ENCODE measurements at places on chromosomes 7 and 10.

DNA sequence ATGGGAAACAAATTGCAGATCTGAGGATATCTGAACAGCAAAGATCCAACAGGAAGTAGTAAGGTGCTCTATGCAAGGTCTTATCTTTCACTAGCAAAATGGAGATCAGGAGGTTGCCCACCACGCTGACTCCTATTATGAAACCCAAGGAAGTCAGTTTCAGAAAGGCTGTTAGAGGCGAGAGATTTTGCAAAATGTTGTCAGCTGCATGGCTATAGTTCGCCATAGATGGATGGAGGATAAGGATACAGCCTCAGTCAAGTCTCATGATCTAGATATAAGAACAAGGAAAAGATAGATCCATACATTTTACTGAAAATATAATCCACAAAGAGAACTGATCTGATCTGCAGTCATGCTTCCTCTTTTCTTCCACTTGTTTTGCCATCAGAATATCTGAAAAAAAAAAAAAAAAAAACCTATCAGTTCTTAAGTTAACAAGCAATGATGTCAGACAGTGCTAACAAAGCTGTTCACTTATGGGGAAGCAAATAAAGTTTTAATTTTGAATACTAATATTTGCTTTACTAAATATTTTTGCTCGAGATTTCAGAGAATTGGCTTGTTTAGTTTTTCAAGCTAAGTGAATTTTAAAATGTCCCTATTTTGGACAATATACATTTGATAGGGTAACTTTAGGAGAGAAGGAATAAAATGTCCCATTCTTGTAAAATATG, 2.0 kb downstream of the GPR85 start:
- DNase-seq: no peak

- no peak for DNase-seq
Measured at GRCh38 chr10:11716686-11717085, 25.5 kb upstream of the ECHDC3 start.

DNA sequence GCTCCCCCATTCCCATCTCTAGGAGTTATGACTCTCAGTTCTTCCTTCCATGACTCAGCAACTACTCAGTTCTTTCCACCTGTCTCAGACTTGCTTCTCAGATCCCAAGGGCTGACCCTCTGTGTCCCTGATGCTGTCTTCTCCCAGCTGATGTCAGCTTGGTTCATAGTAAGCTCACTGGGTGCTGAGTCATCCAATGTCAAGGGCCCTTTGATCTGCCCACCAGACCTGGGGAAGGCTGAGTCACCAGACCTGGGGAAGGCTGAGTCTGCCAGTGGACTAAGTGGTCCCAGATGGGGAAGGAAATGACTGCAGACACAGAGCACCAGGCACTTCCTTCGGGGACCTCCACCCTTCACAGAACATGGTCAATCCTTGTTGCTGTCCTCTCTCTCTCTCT, 76.1 kb upstream of the ZEB1 start:
- DNase-seq: peak; percentile 80

DNA sequence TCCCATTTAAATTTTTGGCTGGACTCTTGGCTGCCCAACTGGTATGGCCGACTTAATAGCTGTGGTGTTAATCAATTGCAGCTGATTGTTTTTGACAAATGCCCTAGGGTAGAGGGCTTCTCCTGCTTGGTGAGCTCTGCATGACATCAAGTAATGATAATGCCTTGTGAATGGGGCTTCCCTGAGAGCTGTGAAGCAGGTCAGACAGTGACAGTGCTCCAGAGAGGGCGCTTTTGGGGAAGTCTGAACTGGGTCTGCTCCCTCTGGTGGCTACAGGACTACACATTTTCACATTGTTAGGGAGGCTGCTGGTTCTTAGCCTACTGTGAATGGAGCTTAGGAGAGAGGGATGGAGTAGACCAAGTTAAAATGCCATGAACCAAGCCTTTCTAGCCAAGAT, 98.8 kb downstream of the SDK1 start:
- DNase-seq: no peak

DNA sequence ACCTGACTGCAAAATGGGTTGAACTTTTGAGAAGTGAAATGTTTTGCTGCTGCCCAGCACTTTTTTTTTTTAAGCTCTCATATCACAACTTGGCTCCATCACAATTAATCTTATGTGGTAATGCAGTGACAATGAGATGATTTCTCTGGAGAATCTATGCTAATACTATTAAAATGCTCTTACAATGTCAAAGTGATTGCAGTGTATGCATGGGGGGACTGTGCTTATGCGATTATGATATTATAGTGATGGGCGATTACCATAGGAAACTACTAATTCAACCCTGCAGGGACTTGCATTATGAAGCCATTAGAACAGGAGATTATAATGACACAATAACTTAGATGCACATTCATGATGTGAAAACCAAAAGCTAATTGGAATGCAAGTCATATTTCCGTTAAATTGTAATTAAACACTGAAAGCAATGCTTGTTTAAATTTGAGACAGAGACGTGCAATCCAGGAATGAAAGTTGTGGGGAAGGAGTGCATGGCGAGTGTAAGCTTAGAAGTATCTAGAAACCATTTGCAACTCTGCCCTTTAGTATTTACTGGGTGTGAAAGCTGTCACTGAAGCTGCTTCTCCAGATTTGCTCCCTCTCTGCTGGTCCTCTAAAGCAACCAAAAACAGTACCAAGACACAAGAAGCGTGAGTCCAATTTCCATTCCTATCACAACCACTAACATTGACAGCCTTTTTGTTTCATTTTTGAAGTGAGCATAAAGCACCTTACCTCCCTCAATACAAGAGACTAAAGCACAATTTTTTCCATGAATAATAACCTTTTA, 21.6 kb downstream of the PTER start:
- DNase-seq: no peak

DNA sequence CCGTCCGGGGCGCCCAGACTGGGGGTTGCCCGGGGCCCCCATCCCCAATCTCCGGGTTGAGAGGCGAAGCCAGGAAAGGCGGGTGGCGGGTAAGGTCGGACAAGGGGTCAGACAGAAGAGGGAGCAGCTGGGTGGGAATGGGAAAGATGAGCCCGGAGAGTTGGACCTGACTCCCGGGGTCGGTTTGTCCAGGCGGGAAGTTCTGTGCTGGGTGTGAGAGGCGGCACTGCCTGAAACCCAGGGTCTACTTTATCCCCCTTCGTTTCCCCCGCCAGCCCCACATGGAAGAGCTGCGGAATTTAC, 675 bp downstream of the SLC4A2 start:
- DNase-seq: no peak

DNA sequence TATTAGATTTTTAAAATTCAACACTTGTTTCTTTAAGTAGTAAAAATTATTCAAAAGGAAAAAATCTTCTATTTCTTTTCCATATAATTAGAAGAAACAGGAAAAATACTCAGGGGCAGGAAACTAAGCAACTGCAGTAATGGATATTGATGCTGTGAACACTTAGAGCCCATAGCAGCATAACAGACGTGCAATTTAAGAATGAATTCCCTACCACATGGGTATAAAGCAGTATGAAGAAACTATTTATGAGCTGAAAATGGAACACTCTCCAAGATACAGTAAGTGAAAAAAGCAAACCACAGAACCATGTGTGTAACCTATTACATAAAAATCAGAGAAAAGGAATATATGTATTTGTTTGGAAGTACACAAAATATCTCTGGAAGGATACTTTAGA, 30.8 kb downstream of the ARHGAP19 start:
- DNase-seq: no peak

DNA sequence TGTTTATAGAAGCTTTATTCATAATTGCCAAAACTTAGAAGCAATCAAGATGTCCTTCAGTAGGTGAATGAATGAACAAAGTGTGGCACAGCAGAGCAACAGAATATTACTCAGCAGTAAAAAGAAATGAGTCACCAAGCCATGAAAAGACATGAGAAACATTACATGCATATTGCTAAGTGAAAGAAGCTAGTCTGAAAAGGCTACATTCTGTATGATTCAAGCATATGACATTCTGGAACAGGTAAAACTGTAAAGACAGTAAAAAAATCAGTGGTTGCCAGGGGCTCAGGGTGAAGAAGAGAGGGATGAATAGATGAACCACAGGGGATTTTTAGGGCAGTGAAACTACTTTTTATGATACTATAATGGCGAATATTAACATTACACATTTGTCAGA, 80.9 kb upstream of the APBB1IP start:
- DNase-seq: no peak

DNA sequence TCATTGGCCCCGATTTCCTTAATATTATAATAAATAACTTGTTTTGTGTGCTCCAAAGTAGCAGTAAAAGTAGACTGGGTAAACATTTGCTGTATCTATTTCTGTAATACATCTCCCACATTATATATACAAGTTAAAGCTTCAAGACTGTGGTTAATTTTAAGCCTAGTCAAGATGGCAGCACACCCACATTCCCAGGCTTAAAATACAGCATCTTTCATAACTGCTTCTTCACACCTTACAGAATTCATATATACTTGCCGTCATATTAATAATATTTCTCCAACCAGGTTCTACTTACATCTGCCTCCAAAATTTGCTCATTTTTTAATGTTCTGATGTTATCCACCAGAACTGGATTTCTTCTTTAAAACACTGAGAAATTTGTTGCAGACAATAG, 85.6 kb downstream of the NRCAM start:
- DNase-seq: no peak

DNA sequence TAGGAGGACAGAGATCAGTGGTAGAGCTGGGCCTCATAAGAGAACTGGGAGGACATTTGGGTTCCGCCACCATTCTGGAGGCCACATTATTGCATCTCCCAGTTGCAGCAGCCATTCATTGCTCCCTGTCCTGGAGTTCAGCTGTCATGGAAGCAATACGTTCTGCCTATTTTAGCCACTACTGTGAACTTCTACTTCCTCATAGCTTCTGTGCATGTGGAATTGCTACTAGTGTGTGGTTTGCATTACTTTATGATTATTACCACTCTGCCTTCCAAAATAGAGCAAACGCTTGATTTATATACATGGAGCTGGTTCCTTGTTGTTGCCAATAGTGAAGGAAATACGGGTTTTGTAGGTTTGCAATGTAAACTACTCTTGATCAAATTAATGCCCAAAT, 47.2 kb upstream of the PLPP4 start:
- DNase-seq: no peak

DNA sequence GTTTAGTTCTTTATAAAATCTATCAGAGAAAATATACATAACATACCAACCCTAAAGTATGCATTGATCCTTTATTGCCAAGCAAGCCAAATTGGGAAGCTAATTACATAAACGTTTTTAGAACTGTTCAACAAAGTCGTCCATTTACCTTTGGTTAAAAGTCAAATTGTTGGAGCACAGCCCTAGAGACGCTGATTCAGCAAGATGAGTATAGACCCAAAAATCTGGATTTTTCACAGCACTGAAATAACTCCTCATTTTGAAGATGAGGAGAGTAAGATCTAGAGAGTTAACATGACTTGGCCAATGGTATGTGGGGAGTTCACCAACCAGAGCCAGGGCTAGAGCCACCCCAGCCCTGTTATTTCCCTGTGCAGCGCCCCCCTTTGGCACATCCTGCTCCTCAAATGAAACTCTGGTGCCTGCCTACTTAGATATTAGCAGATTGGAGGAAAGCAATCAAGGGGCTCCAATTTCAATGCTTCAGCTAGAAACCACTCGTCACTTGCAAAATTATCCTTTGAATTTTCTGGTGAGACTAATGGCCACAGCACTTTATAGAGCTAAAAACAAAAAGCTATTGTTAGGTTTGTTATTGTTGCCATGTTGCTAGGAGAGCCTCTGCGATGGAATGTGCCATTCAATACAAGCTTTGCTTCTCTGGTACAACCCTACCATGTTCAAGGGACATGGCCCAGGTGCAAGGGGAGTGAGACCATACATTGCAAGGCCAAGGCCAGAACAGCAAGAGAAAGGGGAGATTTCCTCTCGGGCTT, 132.6 kb upstream of the ZEB1 start:
- no peak for DNase-seq

DNA sequence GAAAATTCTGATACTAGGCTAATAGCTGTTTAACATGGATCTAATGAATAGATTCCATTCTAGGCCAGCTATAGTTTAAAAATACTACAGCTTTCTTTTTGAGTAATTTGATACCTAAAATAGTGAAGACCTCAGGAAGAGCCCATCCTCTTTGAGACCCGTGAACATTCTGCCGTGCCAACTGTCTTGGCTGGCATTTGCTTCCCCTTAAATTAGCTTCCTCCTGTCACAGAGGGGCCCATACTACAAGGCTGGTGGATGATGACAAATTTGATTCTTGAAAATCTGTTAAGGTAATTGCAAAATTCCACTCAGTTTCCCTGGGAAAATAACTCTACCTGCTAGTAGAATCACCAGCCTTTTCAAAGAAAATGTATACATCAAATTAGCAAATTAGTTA, 385.0 kb downstream of the DPP6 start:
- no peak for DNase-seq

GRCh38 chr10:3785851-3786271, 852 bp upstream of the KLF6 start:
- no peak for DNase-seq

GRCh38 chr7:45583296-45583695, 9.1 kb downstream of the ADCY1 start:
- no peak for DNase-seq

GRCh38 chr10:35456784-35457183, 120.5 kb downstream of the CCNY start:
- DNase-seq: no peak

- no peak for DNase-seq
Measured at GRCh38 chr10:70459774-70460490, 18.5 kb upstream of the NODAL start.

DNA sequence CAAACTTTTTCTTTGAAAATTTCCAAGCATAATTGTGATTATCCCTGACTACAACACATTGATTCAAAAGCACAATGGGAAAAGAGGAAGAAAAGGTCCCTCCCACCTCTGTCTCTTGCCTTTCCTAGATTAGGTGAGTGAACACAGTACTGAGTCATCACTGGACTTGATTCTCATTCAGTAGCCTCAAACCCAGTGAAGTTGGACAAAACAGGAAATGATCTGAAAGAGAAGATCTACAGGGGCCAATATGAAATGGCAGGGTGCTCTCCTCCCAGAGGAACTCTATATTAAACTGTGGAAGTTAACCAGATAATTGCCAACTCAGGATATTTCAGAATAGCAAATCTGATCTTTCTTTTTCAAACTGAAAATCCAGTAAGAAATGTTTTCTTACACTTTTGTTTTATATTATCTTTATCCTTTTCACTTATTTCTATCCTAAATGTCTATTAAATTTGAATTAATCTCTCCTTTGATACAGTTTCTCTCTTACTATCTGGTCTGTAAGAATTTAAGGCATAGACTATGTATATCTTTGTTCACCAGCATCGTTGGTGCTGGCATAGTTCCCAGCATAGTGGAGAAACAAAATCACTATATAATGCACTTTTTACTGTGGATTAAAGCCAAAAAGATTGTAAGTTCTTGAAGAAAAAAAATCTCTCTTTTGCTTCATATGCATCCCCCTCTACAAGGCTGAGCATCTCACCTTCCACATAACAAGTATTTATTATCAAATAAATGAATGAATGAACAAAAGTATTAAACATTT, 41.4 kb upstream of the IKZF1 start:
- DNase-seq: no peak
